ENCODE measurements at places on chromosomes 7 and 10.

GRCh38 chr10:459743-460142 is 229.7 kb downstream of the DIP2C start:
- no peak for DNase-seq

- no peak for DNase-seq
Measured at GRCh38 chr7:110400411-110400810, 690.5 kb upstream of the LRRN3 start.

DNA sequence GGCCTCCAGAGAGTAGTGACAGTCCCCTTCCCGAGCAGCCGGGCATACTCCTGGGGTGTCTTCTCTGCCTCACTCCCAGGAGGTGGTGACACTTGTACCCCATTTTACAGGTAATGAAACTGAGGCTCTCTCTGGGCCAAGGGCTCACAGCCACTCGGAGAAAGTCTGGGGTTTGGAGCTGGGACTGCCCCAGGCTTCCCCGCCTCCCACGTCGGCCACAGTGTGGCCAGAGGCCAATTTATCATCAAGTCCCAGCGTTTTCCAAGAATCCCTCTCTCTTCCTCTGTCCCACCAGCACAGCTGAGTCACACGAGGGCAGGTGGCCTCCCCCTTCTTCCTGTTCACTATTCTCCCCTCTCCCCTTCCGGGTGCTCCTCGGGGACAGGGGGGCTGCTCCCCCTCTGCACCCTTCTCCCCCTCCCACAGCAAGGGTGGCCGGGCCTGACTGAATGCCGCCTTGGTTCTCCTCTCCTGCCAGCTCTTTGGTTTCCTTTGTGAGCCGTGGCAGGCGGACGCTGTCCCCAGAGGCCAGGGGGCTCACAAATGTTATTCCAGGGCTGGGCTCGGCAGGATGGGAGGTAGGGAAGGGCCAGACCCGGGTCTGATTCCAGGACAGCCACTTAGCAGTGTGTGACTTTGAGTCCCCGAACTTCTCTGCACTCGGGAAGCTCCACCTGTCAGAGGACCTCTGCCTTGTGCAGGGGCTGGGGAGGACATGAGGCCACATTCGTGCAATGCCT is 17.7 kb downstream of the CLIP2 start:
- no peak for DNase-seq

GRCh38 chr7:149468208-149468607 is 7.3 kb upstream of the ZNF777 start:
- no peak for DNase-seq

GRCh38 chr10:60944058-60944909 is at the start of gene RHOBTB1:
Gene RHOBTB1 (minus strand): TSS chr10:60944185. CDS start chr10:60911542, 32,643 bp downstream.
- DNase-seq: no peak

DNA sequence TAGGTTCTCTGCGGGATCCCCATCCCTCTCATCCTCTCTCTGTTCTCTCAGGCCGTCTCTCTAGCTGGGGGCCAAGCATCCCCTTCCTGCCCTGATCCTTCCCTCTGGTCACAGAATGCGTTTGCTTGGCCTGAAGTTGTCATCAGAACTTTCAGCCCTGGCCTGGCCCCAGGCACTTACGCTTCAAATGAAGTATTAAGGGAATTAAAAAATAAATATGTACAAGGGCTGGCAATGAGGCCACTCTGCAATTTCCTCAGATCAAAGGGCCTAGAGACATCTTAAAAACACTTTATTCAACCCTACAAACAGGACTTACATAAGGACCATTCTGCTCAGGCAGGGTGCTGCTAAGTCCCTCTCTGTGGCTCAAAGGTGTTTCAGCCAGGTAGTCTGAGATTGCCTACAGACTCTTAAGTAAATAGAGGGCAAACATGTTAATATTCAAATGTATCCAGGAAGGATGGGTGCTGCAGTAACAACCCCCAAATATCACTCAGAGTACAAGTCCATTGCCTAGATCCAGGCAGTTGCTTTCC is 16.0 kb downstream of the SFTPD start:
- DNase-seq: no peak

DNA sequence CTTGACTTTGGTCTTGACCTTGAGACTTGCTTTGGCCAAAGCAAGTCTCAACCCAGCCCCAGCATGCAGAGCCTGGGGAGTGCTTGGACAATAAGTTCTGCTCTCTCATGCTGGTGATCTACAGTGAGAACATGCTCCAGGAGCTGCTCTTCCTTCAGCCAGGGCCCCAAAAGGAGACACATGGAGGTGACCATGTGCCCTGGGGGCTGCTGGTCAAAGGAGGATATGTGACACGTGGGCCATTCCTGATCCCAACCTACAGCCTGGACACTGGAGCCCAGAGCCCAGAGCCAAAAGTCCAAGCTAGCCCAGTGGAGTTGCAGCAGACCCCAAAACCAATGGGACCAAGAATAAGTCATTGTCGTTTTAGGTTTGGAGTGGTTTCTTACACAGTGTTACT is 78.2 kb upstream of the CHST15 start:
- no peak for DNase-seq

- DNase-seq: no peak
Measured at GRCh38 chr7:156105337-156106106, 293.3 kb upstream of the SHH start.

DNA sequence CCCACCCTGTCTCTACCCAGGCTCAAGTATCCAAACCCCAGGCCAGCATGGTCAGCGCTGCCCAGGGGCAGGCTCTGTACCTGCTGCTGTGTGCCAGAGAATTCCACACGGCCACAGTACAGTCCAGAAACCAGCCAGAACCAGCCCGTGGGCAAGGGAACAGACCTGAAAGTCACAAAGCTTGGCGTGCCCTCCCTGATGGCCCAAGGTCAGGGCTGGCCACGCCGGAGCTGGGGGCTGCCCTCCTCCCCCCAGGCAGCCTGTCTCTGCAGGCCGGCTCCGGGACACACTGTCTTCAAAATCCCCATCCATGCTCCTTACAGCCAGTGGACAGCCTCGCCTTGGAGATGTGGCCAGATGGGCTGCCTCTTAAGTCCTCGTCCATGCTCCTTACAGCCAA is 78.4 kb downstream of the CTBP2 start:
- DNase-seq: no peak

DNA sequence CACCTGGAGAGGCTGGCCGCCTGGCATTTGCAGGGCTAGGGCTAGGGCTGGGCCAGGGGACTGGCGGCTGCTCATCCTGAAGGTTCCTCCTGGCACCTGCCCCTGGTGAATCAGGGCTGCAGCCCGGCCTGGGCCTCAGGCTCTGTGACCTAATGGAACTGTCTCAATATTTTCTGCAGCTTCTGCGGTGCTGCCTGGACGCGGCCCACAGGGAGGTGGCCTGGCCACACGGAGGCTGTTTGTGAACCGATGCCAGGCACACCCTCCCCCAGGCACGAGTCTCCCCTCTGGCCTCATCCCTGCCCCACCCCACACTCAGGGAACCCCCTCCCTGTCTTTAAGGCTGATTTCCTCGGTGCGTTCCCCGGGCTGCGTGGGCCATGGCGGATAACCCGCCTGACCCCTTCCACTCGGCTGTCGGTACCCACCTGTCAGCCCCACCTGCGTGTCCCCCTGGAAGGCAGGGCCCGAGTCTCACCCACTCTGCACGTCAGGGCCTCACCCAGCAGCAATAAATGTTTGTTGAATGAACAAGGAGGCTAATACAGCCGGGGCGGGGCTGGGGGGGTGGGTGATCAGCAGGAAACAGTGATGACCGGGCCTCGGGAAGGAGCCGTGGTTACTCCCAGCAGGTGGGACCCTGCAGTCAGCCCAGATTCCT is 54.5 kb upstream of the DNAJB6 start:
- DNase-seq: no peak

DNA sequence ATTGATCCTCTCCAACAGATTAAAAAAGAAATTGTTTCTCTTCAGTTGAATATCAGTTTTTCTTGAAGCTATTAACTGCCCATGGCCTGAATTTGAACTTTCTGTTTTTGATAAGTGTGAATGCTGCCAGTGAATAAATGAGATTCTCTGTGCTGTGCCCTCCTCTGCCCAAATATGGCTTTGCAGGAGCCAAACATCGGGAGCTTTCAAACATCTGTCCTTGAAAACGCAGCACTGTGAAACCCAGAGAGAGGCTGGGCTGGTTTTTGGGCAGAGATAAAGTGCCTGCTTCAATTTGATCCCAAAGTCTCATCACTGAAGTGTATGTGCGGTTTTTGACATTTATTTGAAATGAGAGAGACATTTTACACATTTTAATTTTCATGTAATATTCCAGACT is 268.3 kb upstream of the SHH start:
- DNase-seq: no peak

- DNase-seq: no peak
Measured at GRCh38 chr10:114780577-114781184, 40.9 kb upstream of the FHIP2A start.

GRCh38 chr7:12623885-12624498 is 53.5 kb downstream of the SCIN start:
- DNase-seq: no peak

- no peak for DNase-seq
Measured at GRCh38 chr10:4217653-4218052, 432.6 kb upstream of the KLF6 start.

GRCh38 chr10:69292459-69292858 is 14.2 kb downstream of the HK1 start:
- DNase-seq: no peak

- no peak for DNase-seq
Measured at GRCh38 chr7:69476416-69476815, 121.9 kb upstream of the AUTS2 start.

GRCh38 chr7:72021716-72022115 is 390.4 kb downstream of the CALN1 start:
- DNase-seq: no peak

GRCh38 chr10:75547391-75548298 is 116.2 kb downstream of the LRMDA start:
- no peak for DNase-seq

GRCh38 chr10:43249151-43249961 is 17.5 kb downstream of the RASGEF1A start:
- DNase-seq: no peak

GRCh38 chr7:137110091-137110509 is 233.4 kb downstream of the PTN start:
- no peak for DNase-seq

- peak; percentile 28 for DNase-seq
Measured at GRCh38 chr7:154841731-154842331, 161.1 kb downstream of the PAXIP1 start.

- DNase-seq: no peak
Measured at GRCh38 chr10:120607710-120608703, 151.0 kb downstream of the PLPP4 start.

GRCh38 chr7:144474363-144474762 is 70.9 kb upstream of the NOBOX start:
- DNase-seq: no peak

DNA sequence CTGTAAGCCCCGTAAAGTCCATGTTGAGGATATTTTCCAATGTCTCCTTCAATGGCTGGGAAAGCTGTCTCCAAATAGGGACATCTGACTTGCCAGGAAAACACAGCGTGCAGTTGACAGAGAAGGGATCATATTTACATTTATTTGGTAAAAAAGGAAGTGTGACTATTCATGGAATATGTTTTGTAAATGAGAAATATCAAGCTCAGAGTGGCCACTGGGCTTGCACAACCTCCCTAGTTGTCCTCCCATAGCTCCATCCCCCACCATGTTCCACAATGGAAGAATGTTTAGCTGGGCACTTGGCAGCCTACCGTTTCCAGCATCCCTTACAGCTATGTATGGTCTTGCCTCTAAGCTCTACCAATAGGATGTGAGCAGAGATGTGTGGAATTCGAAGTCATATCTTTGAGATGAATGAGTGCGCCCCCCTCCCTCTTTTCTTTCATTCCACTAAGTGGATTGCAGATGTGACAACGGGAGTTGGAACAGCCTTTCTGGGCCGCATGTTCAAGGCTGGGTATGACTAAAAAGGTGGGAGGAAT is 306.6 kb upstream of the ZMIZ1 start:
- no peak for DNase-seq

GRCh38 chr10:123788981-123789380 is 102.6 kb downstream of the CPXM2 start:
- no peak for DNase-seq

- DNase-seq: no peak
Measured at GRCh38 chr10:33519130-33519860, 184.8 kb upstream of the NRP1 start.

- no peak for DNase-seq
Measured at GRCh38 chr7:19105546-19105945, 11.9 kb downstream of the TWIST1 start.

DNA sequence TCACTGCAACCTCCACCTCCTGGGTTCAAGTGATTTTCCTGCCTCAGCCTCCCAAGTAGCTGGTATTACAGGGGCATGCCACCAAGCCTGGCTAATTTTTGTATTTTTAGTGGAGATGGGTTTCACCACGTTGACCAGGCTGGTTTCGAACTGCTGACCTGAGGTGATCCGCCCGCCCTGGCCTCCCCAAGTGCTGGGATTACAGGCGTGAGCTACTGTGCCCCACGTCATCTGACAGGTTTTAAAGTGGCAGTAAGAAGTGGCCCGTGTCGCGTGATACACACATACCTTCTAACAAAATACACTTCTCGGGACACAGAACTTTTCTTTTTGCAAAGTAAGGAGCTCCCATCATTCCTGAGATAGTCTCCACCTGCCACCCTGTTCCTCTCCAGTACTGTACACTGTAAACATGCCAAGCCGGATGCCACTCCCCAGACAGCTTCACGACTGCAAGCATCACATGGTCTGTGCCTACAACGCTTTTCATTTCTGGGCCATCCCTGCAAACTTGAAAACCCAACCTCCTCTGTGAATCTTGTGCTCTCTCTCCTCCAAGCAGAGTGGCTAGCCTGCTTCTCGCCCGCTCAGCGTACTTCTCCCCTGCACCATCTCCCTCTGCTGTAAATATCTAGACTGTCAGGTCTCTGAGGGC is 256.3 kb upstream of the KLF14 start:
- DNase-seq: no peak

GRCh38 chr10:4082861-4083260 is 297.9 kb upstream of the KLF6 start:
- DNase-seq: no peak

DNA sequence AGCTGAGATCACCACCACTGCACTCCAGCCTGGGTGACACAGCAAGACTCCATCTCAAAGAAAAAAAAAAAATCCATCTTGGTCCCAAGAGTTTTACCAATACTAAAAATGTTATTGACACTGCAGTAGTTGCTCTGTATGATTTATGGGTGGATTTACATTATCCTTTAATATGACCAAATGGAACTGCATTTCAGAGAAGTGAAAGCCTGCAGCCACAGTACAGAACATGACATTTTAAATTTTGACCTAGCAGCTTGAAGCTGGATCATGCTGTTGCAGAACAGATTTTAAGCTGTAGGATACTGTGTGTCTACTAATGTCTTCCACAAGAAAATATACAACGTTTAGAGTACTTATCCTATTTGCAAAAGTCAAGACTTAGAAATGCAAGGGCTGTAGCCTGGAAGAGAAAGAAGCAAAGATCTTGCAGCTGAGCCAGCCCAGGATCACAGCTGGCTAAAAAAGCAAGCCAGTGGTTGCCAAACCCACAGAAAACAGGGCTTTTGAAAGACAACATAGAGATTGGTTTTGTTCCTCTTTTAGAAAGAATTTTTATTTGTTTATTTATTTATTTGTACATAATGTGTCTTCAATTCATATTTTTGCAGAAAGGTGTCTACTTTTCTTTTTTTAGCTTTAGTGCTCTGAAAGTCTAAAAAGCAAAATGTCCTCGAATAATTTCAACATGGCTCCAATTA is 55.2 kb upstream of the WNT16 start:
- no peak for DNase-seq
